Suppressor macrophage (primary cell): ENCODE measurements at places on chromosomes 7 and 10.

- DNase-seq = no peak
Measured at GRCh38 chr10:105514106-105514505, 873.0 kb downstream of the SORCS3 start.

DNA sequence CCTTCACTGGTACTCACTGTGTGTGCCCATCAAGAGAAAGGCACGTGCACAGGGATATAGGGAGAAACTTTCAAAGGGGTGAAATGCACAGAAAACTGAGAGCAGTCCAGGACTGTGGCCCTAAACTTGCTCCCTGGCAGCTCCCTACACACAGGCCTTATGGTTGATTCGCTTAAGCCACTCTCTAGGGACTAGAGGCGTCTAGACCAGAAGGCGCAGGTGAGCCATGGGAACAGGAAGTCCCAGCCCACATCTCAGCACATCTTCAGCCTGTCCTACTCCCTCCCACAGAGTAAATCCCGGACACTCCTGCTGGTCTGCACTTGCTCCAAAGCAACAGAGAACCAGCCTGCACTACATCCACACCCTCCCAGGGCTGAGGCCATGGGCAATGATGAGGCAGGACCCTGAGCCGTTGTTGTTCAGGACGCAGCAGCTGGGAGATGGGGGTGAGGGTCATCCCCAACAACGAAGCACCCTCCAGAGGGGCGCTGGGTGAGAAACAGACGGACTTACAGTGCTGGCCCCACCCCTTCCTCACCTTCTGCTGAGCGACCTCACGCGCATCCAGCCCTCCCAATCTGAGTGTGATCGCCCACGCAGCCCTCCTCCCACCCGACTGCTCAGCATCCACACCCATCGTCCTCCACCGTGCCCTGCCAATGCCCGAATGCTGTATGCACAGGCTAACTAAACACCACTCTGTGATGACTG lies 109.3 kb downstream of the TNS3 start:
- no peak for DNase-seq

DNA sequence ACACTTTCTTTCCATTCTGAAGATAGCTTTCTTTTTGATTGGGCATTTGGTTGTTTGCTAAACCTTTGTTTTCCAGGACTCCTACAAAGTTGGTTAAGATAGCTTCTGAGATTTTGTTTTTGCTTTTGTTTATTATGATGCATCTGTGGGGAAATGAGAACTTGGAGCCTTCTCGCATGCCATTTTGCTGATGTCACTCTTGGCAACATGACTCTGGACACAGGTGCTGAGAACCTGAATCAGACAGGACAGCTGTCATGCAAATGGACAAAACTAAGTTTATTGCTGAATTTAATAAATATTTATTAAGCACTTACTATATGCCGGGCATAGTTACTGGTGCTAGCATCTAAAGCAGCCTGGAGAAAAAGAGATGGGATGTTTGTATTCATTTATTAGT lies 274.1 kb downstream of the ZEB1 start:
- no peak for DNase-seq

- DNase-seq = no peak
Measured at GRCh38 chr7:66315192-66315591, 110.1 kb downstream of the TPST1 start.

DNA sequence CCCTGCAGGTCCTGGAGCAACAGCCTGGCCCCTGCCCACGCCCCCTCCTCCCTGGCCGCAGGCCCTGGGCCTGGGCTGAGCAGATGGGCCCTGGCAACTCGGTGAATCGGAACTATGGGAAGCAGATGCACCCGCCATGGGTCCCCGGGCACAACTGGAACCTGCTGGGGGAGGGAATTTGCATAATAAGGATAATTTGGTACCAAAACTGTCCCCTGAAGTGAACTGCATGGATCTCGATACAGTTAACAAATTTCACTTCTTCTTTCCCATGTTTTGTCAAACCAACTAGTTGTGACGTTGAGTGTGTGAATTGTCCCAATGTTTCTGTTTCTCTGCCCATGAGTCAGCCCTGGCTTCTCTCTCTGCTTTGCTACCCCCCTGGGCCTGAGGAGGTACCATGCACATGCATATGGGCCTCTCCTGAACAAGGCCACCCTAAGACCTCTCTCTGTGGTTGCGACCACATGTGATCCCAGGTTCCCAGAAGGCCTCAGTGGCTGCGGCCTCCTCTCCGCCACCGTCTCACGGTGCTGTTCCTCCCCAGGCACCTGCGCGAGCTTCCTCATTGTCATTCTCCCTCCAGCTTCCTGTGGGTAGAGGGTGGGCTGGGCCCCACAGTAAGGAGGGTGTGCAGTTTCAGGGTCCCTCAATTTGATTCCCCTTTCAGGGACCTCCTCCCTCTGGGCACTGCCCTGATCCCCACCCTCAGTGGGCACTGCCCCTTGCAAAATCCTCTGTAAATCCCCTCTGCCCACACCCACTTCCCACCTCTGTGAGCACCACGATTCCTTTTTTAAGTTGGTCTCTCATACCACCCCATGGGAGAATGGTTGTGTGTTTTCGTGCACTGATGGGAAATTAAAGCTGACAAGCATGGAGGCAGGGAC lies 40.0 kb downstream of the FIGNL1 start:
- peak; percentile 65 for DNase-seq

- no peak for DNase-seq
Measured at GRCh38 chr10:80274396-80275134, 14.9 kb downstream of the MAT1A start.

DNA sequence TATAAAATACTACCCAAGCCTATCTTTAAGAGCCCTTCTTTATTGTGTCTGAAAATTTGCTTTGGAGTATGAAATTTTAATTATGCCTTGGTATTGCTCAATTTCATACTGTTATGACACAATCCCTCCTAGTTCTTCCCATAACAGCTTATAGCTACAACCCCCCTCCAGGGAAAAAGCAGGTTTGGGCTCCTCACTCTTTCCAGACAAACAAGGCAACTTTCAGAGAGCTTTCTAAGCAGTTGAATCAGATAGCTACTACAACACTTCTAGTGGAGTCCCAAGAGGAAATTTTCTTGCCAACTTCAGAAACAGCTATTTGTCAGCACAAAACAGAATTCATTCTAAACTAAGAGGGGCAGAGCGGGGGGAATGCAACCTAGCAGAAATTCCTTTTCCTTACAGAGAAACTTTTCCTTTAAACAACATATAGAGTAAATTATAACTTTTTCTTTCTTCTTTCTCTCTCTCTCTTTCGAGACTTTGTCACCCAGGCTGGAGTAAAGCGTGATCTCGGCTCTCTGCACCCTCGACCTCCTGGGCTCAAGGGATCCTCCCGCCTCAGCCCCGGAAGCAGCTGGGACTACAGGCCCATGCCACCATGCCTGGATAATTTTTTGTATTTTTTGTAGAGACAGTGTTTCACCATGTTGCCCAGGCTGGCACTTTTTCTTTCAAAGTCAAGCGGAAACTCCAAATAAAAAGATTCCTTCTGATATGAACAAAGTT lies 26.0 kb upstream of the JMJD1C start:
- DNase-seq = no peak

DNA sequence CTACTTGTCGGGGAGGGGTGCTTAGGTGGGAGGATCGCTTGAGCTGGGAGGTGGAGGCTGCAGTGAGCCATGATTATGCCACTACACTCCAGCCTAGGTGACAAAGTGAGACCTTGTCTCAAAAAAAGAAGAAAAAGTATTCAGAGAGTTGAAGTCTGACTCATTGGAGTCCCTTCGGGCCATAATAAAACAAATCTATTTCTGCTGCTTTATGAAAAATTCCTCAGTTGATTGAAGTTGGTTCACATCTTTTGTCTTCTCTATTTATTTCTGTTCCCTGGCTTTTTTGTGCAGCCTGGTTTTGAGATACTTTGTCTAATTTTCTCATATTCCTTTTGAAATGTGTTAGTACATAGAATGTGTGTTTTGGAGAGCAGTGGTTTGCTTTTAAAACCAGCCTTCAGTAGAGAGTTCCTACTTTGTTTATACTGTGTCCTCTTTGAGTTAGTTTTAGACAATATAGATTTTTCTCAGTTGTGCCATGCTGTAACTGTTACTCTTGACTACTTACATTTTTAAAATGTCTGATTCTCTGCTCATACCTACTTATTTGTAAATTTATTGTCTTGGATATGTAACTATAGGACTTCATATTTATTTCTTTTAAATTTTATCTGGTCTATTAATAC lies 36.7 kb downstream of the LUC7L2 start:
- no peak for DNase-seq

GRCh38 chr10:103427866-103428265 lies 24.3 kb downstream of the CALHM2 start:
- DNase-seq = no peak

- no peak for DNase-seq
Measured at GRCh38 chr10:19964625-19965024, 148.4 kb downstream of the PLXDC2 start.

- no peak for DNase-seq
Measured at GRCh38 chr10:119667562-119668328, 16.6 kb downstream of the BAG3 start.

- peak; percentile 31 for DNase-seq
Measured at GRCh38 chr7:24939416-24939815, 40.6 kb downstream of the OSBPL3 start.

GRCh38 chr7:148107443-148108127 lies 483.0 kb upstream of the C7orf33 start:
- DNase-seq = no peak

- DNase-seq = no peak
Measured at GRCh38 chr7:69603351-69603750, 5.1 kb downstream of the AUTS2 start.

DNA sequence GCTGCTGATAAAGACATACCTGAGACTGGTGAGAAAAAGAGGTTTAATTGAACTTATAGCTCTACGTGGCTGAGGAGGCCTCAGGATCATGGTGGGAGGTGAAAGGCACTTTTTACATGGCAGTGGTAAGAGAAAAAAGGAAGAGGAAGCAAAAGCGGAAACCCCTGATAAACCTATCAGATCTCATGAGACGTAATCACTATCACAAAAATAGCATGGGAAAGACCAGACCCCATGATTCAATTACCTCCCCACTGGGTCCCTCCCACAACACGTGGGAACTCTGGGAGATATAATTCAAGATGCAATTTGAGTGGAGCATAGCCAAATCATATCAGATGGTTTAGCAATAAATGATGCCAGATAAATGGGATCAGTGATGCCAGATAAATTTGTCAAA lies 892.0 kb upstream of the CELF2 start:
- DNase-seq = peak; percentile 6

- no peak for DNase-seq
Measured at GRCh38 chr7:100059251-100059739, 9.7 kb downstream of the ZSCAN21 start.

GRCh38 chr7:89943525-89944050 lies 210.7 kb upstream of the STEAP1 start:
- no peak for DNase-seq

DNA sequence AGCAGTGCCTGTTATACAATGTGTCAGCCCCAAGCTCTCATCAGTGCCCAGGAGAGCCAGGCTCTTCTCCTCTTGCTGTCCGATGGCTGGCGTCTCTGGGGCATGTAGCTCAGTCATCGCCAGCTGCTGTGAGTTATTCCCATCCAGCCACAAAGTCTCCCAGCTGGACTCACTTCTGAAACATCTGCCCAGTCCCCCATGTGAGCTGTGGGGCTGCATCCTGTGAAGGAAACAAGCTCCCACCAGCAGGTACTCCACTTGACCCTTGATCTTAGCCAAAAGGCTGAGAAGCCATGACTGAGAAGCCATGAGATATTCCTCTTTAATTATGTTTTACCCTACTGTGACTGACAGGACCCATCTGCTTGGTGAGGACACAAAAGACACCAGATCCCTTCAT lies 212.7 kb upstream of the IGFBP3 start:
- no peak for DNase-seq

- DNase-seq = no peak
Measured at GRCh38 chr10:60429084-60429849, 39.6 kb upstream of the ANK3 start.

DNA sequence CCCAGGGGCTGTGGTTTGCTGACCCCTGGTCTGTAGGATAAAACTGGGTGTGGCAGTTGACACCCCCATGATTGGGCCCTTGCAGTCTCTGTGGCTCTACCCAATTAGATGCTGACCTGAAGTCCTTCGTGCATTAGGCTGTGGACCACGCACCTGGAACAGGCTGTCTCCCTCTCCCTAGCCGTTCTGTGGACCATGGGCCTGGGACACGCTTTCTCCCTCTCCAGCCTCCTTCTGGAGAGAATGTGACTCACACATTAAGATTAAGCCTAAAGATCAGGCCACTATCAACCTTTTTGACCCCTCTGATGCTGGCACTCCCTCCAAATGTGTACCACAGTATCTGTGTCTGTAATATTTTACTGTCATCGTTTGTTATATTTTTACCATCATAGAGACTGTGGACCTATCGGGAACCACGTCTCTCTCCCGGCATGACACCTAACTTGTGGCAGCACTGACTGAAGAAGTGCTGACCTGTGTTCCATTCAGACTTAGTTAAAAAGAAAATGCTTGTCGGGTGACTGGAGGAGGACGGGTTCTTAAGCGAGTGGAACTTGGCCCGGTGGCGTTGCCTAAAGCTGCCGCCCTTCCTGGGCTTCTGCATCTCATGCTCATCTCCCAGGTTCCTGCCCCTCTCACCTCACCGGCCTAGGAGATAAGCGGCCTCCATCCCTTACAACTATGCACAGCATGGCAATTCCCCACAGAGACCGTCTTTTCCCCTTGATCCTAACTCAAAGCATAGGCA lies 92.8 kb downstream of the WDR37 start:
- DNase-seq = no peak

DNA sequence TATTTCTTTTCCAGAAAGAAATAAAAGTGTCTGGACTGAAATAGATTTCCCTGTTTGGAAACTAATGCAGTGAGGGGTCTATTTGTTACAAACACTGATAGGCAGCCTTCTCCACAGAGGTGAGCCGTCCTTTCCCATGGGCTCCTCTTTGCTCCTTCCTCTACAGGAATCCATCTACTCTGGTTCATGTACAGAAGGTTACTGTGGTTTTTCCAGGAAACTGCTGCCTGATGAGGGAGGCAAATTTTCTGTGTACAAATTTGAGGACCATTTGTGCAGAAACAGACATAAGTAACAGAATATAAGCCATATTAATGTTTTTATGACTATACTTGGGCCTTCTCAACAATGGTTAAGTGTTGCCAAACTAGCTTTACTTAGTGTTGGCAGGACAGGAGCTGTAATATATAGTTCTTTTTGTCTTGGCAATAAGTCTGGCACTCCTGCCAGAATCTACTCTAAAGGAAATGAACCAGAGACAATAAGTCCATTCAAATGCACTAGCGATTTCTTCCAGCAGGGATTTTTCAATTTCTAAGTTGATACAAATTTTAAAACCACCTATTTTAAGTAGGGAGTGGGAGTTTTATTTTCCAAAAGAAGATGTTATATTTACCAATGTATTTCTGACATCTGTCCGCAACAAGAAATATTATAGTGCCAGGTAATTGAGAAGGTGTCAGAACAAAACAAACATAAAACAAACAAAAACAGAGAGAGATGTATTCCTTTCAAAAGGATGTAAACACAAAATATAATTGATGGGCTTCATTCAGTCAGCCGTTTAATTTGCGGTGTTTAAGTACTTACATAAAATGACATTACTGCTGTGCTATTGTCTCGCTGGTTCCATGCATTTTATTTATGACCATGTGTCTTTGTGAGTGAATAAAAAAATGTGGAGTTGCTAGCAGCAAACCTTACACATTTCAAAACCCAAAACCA lies 91.0 kb upstream of the NFE2L3 start:
- DNase-seq = no peak

GRCh38 chr10:97648562-97649404 lies 8.3 kb downstream of the PI4K2A start:
- DNase-seq = peak; percentile 89
